ENCODE measurements at places on chromosomes 6 and 20. TPM values are rescaled to one million over a fixed set of nuclear protein-coding genes. Genes with fewer than 3 reads are reported as not detected.
A peak's percentile ranks its signal among the peaks of the same experiment; 100 is the strongest.

SIM1 gene
- 6.9 TPM for total RNA-seq

AHCY gene
- total RNA-seq = 328 TPM

SAYSD1 gene
- total RNA-seq = 19.7 TPM

ADGRG6 gene
- total RNA-seq = 139 TPM

NNAT gene
- total RNA-seq = 87.4 TPM

AGER gene
- 28.5 TPM for total RNA-seq

TEAD3 gene
- 43.4 TPM for total RNA-seq

HLA-DPA1 gene
- total RNA-seq = 1.8 TPM

SCUBE3 gene
- total RNA-seq = 35.3 TPM

DNA sequence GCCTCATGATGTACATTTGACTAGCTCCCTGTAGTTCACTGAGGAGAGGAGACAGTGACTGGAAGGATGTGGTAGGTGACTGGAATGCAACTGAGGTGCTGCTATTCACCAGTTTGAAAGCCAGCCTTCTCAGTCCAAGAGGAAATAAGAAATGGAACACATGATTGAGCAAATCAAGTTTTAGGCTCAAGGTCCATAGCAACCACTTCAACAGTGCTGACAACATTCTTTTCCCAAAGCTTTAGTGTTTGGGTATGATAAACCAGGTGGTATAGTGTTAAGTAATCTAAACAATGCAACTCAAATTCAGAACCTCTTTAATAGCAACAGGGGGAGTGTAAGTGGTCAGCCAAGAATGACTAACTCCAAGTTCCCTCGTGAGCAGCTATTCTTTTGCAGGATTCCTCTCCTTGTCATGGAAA lies 9.2 kb downstream of the ZHX3 start:
- H3K4me1 ChIP-seq = no peaks in the 10 kb centered on the region
- H3K27me3 ChIP-seq = no peaks in the 10 kb centered on the region
- no peak overlapping the region for H3K4me3 ChIP-seq

GRCh38 chr6:22149501-22150367 lies 147.1 kb downstream of the PRL start:
- H3K4me3 ChIP-seq = no peak overlapping the region
- peak overlapping the region; percentile 73 for H3K27ac ChIP-seq

GRCh38 chr6:19754686-19755085 lies 82.5 kb upstream of the ID4 start:
- no peaks in the 10 kb centered on the region for H3K27me3 ChIP-seq
- H3K27ac ChIP-seq = no peak overlapping the region
- no peak for DNase-seq
- H3K4me3 ChIP-seq = no peak overlapping the region
- H3K36me3 ChIP-seq = no peaks in the 10 kb centered on the region

GRCh38 chr6:143965503-143966171 lies 42.4 kb downstream of the PLAGL1 start:
- H3K36me3 ChIP-seq = no peaks in the 10 kb centered on the region
- H3K27ac ChIP-seq = no peak overlapping the region
- H3K4me1 ChIP-seq = peaks cover 56% of the 10 kb centered on the region

GRCh38 chr20:15594158-15594695 lies 979.0 kb downstream of the KIF16B start:
- peaks cover 16% of the 10 kb centered on the region for H3K4me1 ChIP-seq
- H3K36me3 ChIP-seq = no peaks in the 10 kb centered on the region
- H3K4me3 ChIP-seq = no peak overlapping the region
- DNase-seq = no peak
- no peaks in the 10 kb centered on the region for H3K27me3 ChIP-seq
- no peak overlapping the region for H3K27ac ChIP-seq

GRCh38 chr6:33757113-33757512 lies 10.4 kb upstream of the IP6K3 start:
- H3K4me1 ChIP-seq = peaks cover 2% of the 10 kb centered on the region
- H3K27me3 ChIP-seq = peaks cover 3% of the 10 kb centered on the region
- no peak for DNase-seq
- H3K4me3 ChIP-seq = no peak overlapping the region
- H3K36me3 ChIP-seq = no peaks in the 10 kb centered on the region

GRCh38 chr6:127641905-127642304 lies 64.9 kb downstream of the C6orf58 start:
- H3K27me3 ChIP-seq = no peaks in the 10 kb centered on the region
- no peak overlapping the region for H3K4me3 ChIP-seq
- H3K36me3 ChIP-seq = no peaks in the 10 kb centered on the region
- no peak overlapping the region for H3K27ac ChIP-seq

- H3K4me3 ChIP-seq = no peak overlapping the region
- H3K27ac ChIP-seq = no peak overlapping the region
- no peak for DNase-seq
- peaks cover 12% of the 10 kb centered on the region for H3K4me1 ChIP-seq
- H3K36me3 ChIP-seq = no peaks in the 10 kb centered on the region
- H3K27me3 ChIP-seq = peaks cover 91% of the 10 kb centered on the region
Measured at GRCh38 chr6:100468016-100468622, 3.4 kb upstream of the SIM1 start.

DNA sequence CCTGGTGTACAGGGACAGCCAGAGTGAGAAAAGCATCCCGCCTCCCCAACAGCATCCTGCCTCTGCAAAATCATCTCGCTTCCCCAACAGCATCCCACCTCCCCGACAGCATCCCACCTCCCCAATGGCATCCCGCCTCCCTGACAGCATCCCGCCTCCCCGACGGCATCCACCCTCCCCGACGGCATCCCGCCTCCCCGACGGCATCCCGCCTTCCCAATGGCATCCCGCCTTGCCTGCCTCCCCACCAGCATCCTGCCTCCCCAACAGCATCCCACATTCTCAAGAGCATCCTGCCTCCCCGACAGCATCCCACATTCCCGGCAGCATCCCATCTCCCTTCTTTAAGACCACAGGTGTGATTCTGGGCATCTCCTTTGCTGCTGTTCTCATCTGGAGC lies 46.0 kb upstream of the NXT1 start:
- H3K4me3 ChIP-seq = no peak overlapping the region
- H3K27ac ChIP-seq = no peak overlapping the region
- no peaks in the 10 kb centered on the region for H3K4me1 ChIP-seq
- H3K27me3 ChIP-seq = peaks cover 33% of the 10 kb centered on the region

DNA sequence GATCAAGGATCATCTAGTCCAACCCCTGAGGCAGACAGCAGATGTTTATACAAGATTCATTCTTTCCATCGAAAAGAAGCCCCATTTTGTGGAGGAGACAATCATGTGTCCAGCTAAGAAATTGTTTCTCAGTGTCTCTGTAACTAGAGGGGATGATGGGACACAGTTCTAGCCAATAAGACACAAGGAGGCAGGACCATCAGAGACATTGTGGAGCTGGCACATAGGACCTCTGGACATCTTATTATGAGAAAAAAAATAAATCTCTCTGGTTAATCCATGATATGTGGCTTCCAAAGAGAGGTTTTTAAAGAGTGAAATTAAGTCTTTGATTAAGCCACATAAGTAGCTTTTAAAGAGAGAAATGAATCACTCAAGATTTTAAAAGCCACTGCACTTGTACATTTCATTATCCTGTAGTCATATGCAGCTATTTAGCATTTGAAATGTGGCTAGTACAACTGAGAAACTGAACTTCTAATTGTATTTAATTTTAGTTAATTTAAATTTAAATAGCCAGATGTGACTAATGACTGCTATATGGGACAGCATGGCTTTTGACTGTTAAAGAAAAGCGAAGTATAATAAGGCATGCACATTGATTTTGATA lies 176.8 kb downstream of the TASP1 start:
- no peak overlapping the region for H3K27ac ChIP-seq
- no peaks in the 10 kb centered on the region for H3K36me3 ChIP-seq
- H3K4me3 ChIP-seq = no peak overlapping the region
- no peaks in the 10 kb centered on the region for H3K27me3 ChIP-seq
- H3K4me1 ChIP-seq = no peaks in the 10 kb centered on the region
- no peak for DNase-seq

- H3K4me1 ChIP-seq = peaks cover 2% of the 10 kb centered on the region
- no peaks in the 10 kb centered on the region for H3K36me3 ChIP-seq
- H3K27ac ChIP-seq = no peak overlapping the region
- DNase-seq = no peak
Measured at GRCh38 chr20:59786801-59787537, 146.5 kb downstream of the SYCP2 start.

GRCh38 chr6:37484786-37485170 lies 14.9 kb downstream of the CCDC167 start:
- H3K36me3 ChIP-seq = peaks cover 6% of the 10 kb centered on the region
- no peak for DNase-seq
- no peak overlapping the region for H3K4me3 ChIP-seq
- H3K27ac ChIP-seq = no peak overlapping the region
- H3K27me3 ChIP-seq = no peaks in the 10 kb centered on the region
- H3K4me1 ChIP-seq = no peaks in the 10 kb centered on the region

- no peaks in the 10 kb centered on the region for H3K27me3 ChIP-seq
- no peaks in the 10 kb centered on the region for H3K4me1 ChIP-seq
- no peak overlapping the region for H3K4me3 ChIP-seq
- H3K36me3 ChIP-seq = peaks cover 11% of the 10 kb centered on the region
Measured at GRCh38 chr6:71368284-71368683, 79.7 kb downstream of the OGFRL1 start.

GRCh38 chr6:82084324-82084920 lies 163.1 kb downstream of the IBTK start:
- H3K27ac ChIP-seq = no peak overlapping the region
- H3K4me3 ChIP-seq = no peak overlapping the region
- peaks cover 13% of the 10 kb centered on the region for H3K4me1 ChIP-seq
- no peak for DNase-seq
- H3K36me3 ChIP-seq = no peaks in the 10 kb centered on the region

- H3K36me3 ChIP-seq = no peaks in the 10 kb centered on the region
- H3K27me3 ChIP-seq = no peaks in the 10 kb centered on the region
- no peak overlapping the region for H3K4me3 ChIP-seq
- H3K4me1 ChIP-seq = no peaks in the 10 kb centered on the region
Measured at GRCh38 chr6:134575221-134575620, 257.3 kb upstream of the SGK1 start.

- H3K27ac ChIP-seq = no peak overlapping the region
- no peaks in the 10 kb centered on the region for H3K4me1 ChIP-seq
- H3K36me3 ChIP-seq = peaks cover 64% of the 10 kb centered on the region
Measured at GRCh38 chr6:169689287-169689686, 12.5 kb downstream of the WDR27 start.

DNA sequence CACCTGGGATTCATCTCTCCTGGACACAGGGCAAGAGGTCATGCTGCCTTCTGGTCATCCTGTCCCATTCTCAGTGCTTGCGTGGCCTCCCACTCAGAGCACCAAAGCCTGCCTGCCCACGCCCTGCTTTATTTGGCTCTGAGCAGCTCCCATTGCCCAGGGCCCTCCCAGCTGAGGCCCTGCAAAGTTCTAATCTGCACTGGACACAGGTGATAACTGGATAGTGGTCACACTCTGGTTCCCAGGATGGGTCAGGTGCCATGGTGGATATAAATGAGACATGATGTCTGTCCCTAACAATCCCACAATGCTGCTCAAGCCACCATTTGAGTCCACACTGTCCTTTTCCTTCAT lies 39.5 kb downstream of the CPXM1 start:
- H3K27ac ChIP-seq = no peak overlapping the region
- H3K27me3 ChIP-seq = peaks cover 31% of the 10 kb centered on the region
- no peak overlapping the region for H3K4me3 ChIP-seq
- H3K36me3 ChIP-seq = peaks cover under 1% of the 10 kb centered on the region
- H3K4me1 ChIP-seq = no peaks in the 10 kb centered on the region

DNA sequence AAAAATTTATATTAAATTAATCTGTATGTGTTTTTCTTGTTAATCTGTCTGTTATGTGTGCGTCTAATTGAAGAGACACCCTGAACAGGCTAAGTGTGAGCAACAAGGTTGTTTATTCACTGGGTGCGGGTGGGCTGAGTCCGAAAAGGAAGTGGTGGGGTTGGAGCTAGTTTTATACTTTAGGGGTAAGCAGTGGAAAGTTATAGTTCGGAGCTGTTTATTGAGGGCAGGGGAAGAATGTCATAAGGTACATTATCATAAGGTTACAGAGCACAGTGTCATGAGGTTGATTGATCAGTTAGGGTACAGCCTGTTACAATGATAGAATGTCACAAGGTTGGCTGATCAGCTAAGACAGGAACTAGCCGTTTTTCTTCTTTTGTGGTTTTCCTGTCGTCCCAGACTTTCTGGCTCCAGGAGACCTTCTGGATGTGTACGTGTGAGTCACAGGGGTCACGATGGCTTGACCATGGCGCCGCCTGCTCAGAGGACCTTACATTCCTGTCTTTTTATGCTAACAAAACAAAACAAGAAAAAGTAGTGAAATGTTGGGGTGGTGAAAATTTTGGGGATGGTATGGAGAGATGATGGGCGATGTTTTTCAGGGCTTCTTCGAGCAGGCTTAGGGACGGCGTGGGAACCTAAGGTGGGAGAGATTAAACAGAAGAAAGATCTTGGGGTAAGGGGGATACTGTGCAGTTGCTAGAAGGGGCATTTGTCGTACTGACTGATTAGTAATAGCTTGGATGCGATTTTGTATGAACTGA lies 754.0 kb upstream of the ADGRB3 start:
- H3K4me3 ChIP-seq = no peak overlapping the region
- H3K27me3 ChIP-seq = no peaks in the 10 kb centered on the region
- no peak for DNase-seq
- H3K27ac ChIP-seq = no peak overlapping the region

DNA sequence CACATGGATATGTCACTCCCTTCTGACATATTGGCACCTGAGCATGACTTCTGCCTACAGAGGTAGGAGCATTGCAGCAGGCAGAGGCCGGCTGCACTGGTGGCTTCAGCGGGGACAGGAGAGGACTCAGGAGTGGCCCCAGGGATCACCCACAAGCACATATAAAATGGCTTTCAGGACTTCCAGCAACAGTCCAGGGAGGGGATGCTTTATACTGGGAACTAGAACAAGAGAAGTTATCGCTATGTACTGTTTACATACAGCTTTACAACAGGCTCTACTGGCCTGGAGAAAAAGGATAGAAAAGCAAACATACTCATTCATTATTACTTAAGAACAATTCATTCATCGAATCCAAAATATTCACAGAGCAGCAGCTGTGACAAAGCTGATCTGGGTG lies 337.8 kb downstream of the THBS2 start:
- H3K36me3 ChIP-seq = no peaks in the 10 kb centered on the region
- H3K4me1 ChIP-seq = peaks cover 11% of the 10 kb centered on the region
- no peak overlapping the region for H3K27ac ChIP-seq
- H3K27me3 ChIP-seq = peaks cover 3% of the 10 kb centered on the region
- no peak for DNase-seq

GRCh38 chr6:111589366-111589765 lies 16.3 kb downstream of the TRAF3IP2 start:
- no peak for DNase-seq
- H3K36me3 ChIP-seq = peaks cover 9% of the 10 kb centered on the region
- no peaks in the 10 kb centered on the region for H3K27me3 ChIP-seq
- no peak overlapping the region for H3K4me3 ChIP-seq

DNA sequence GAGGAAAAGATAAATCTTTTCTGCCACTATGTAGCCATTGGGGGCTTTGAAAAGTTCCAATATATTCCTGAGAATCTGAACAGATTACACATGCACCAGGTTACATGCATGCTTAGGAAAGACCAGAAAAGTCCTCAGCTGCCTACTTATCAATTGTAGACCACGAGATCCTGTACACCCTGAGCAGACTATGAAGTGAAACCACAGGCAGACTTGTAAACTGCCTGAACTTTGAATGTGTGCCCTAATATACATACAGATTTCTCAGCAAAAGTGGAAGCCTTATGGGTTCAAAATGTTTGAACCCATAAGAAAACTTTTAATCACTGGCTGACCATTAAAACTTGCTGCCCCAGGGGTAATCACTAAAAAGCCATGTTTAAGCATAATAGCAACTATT lies 273.5 kb upstream of the RUNX2 start:
- H3K4me1 ChIP-seq = peaks cover 9% of the 10 kb centered on the region
- no peak for DNase-seq
- H3K27me3 ChIP-seq = no peaks in the 10 kb centered on the region
- no peak overlapping the region for H3K4me3 ChIP-seq
